ENCODE measurements at places on chromosomes 3 and 15.
A peak's percentile ranks its signal among the peaks of the same experiment; 100 is the strongest.

- no peak for DNase-seq
Observed at GRCh38 chr15:93042691-93043378, 46.2 kb downstream of the RGMA start.

GRCh38 chr3:71258116-71258515, 325.4 kb downstream of the FOXP1 start:
- DNase-seq = no peak

DNA sequence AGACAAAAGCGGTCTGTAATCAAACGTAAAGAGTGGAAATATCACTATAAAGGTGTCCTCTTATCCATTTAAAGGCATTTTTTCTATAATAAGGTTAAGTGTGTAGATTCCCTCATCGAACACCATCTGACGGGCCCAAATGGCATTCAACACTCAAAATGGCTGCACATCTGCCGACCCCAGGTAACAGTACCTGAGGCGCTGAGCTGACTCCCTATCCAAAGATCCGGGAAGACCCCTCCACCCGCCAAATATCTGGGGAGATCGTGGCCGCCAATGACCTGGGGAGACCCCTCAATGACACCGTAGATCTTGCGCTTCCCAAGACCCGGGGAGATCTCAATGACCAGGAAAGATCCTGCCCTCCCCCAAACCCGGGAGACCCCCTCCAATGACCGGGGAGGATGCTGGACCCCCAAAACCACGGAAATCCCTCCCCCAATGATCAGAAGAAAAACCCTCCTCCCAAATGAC, 476 bp downstream of the IP6K2 start:
- no peak for DNase-seq

DNA sequence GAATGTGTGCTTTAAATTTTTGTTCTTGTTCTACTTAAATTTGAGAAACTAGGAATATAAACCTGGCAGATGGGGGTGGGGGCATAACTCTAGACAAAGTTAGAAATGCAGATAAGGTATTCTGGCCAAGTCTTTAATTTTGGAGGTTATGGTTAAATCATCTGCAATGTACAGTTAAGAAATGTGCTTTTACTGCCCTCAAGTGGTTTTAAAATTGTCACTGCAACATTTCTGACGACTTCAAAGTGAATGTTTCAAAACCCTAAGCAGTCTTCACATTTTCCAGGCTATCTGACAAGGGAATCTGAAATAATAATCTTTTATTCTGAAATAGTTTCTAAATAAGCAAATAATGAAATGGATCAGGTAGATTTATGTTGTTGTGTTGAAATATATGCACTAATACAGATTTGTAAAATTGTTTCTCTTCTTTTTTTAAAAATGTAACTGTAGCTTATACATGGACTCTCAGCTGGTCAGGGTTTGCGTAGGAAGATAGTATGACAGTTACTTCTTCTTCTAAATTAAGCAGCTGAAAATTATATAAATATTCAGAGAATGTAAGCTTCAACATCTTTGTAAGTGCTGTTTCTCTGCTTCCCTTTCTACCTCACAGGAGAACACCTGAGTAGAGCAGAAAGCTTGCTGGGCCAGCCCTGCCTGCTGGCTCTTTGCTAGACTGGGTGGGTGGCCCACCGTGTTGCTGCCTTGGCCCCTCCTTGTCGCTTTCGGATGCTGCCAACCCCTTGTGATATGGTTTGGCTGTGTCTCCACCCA, 45.0 kb downstream of the SUCNR1 start:
- DNase-seq = peak; percentile 60

GRCh38 chr3:175257123-175257522, 398.0 kb downstream of the NAALADL2 start:
- DNase-seq = no peak

DNA sequence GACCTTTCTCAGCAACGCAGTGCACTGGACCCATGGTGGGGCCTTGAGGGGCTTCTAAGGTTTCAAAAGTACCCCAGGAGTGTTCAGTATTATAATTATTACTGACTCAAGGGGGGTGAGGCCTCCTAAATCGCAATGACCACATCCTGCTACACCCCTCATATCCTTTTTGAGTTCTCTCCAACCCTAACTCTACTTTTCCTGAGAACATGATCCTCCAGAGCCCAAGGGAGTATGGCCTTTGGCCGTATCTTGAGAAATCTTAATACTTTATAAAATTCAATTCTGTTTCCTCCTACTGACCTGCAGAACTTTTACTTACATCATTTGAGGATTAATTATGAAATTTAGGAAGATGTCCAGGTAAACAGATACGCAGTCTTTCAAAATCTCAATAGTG, 30.4 kb upstream of the RARRES1 start:
- no peak for DNase-seq

- no peak for DNase-seq
Observed at GRCh38 chr15:58627701-58628100, 121.8 kb downstream of the ADAM10 start.

- DNase-seq = no peak
Observed at GRCh38 chr15:89075101-89075640, 13.1 kb upstream of the ABHD2 start.

- peak; percentile 47 for DNase-seq
Observed at GRCh38 chr15:43376017-43376705, 5.3 kb downstream of the TUBGCP4 start.

DNA sequence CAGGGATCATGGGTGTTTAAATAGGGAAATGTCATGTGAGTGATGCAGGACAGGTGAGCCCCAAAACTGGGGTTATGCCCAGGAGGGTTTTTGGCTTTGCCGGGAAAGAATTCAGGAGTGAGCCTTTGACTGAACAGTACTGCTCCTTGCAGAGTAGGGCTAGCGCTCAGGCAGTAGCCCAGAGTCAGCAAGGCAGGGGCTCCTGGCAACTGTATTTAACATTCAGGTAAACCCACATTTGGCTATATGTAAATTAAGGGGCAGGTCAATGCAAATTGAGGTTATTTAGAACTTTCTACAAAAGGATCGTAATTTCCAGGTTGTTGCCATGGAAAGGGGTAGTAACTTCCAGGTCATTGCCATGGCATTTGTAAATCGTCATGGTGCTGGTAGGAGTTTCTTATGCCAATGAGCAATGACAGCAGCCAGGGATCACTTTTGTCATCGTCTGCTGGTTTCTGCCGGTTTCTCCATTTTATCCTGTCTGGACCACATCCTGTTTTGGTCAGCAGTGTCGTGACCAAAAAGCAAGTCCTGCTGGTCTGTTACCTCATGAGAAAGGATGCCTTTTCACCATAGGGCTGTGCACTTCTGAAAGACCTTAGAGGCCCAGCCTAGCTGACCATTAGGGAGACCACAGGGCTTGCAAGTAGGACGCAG, 24.3 kb downstream of the MTHFS start:
- no peak for DNase-seq

DNA sequence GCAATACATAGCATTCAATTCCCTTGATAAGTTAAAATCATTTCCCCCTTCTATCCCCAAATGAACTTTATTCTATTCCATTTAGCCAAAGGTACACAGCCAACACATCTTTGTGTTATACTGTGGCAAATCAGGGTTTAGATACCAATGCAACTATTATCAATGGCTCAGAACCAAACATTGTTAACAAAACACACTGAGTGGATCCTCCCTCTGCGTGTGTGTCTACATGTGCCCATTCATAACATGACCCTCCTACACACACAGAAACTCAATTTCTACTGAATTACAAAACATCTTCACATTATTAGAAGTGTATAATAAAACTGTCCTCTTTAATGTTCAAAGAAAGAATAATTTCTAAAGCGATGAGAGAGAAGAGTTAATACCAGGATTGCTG, 1.3 kb downstream of the TTBK2 start:
- no peak for DNase-seq

- DNase-seq = no peak
Observed at GRCh38 chr15:100020614-100021013, 287.4 kb upstream of the LYSMD4 start.

DNA sequence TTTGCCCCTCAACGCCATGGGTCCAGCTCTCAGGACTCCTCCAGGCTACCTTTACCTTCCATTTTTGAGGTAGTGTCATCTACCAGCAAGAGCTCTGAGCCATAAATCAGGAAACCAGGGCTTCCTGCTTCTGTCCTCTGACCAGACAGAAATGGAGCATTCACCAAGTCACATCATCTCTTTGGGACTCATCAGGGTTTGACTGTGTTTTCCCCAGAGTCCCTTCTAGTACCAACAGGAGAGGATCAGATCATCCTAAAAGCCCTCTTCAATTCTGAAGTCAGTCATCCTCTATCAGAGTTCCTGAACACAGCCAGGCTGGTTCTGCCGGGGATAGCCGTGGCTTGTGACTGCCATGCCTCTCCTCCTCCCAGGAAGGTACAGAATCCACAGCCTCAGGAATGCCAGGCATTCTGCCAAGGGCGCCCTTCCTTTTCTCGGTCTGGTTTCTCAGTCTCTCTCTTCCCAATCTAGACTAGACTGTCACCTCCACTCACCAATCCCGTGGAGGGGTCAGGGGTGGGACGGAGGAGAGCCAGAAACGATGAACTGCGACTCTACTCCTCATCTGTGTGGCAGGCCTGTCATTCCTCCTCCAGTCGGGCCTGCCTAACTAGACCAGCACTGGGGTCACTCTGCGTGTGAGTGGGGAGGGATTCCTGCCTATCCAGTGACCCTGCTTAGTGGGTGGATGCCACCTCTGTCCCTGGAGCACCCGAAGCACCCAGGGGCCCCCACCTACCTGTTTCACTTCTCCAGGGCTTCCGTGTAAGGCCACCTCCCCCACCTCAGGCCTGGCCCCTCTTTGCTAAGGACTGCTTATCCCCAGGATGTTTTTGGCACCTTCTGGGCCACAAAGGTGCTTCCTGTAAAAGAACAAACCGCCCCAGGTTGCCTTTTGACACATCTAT, 30.9 kb downstream of the CCNL1 start:
- DNase-seq = peak; percentile 32

DNA sequence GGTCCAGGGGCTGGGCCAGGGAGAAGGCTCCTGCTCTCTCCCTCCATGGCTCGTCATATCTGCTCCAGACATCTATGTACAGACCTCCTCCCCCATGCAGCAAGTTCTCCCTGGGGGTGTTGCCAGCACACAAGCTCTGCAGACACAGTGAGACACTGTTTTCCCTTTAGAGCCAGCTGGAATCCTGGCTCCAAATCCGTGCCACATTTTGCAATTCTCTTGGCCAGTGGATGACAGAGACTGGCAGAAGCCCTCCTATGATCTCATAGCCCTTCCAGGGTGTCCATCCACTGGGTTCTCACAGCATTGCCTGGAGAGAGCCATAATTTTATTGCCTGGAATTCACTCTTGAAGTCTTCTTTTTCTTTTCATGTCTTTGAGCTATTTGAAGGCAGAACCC, 203.9 kb downstream of the TLE3 start:
- no peak for DNase-seq

GRCh38 chr3:102444101-102444500, 9.3 kb downstream of the ZPLD1 start:
- no peak for DNase-seq

GRCh38 chr3:138435840-138436239, 1.4 kb downstream of the ESYT3 start:
- DNase-seq = no peak

- no peak for DNase-seq
Observed at GRCh38 chr3:40120806-40121205, 188.7 kb upstream of the EIF1B start.

DNA sequence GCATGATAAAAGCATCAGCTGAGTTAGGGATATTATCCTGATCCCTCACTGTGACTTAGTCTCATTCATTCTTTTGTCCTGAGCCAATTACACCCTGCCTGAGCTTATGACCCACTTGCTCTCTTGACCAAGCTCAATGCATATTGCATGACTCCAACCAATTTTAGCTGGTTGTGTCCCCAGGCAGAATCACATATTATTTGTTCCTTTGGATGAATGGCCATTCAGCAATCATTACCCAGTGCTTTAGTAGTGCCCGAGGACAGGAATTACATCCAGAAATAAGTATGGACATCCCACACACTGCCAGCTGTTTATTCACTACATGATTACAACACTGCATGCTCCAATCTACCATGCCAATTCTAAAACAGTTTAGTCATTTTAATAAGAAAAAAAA, 322.5 kb downstream of the ZBBX start:
- no peak for DNase-seq

GRCh38 chr3:143951351-143951971, 20.2 kb upstream of the DIPK2A start:
- peak; percentile 39 for DNase-seq

DNA sequence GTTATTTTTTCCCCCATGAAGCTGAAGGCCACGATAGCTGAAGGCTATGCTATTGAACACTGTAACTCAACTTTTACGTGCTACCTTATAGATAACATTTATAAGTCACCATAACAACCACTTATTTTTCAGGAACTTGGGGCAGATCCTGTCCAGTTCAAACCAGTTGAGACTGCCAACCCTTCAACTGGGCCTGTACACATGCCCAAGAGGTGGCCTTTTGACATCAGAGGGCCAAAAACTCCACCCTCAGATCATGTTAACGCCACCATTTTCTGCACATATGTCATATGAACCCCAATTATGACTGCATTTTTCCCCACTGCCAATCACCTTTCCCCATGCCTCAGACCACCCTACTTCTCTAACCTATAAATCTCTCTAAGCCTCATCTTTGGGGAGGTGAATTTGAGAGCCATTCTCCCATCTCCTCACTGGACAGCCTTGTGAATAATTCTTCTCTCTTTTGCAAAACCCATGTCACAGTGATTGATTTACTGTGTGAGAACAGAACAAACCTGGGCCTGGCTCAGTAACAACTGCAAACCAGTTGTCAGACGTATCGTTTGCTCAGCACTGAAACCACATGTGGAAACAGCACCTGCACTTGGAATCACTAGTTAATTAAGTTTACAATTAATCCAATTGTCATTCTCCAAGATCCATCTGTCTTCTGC, 42.5 kb downstream of the ZNF445 start:
- no peak for DNase-seq

DNA sequence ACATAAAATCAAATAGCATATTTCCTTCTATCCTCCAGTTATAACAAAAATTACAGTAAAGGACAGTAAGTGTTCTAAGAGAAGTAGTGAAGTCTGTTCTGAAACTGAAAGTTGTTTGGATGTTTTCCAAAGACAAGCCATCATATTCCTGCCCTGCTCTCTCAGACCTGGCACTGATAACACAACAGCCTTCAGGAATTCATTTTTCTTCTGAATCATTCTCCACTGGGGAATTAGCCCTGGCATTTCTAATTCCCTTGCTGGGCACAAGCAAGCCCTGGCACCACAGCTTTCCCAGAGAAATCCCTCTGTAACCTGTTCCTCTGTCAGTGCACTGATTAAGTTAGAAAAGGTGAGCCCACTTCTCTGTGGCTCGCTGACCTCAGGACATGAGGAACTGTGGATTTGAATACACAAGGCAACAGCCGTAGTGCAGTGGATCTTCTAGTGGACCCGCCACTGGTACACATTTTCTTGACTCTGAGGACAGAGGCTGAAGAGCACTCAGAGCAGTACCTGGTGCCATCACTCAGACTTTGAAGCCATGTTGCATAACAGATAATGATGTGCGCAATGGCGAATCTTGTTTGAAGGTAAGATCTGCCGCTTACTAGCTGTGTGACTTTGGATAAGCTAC, 61.6 kb downstream of the WWTR1 start:
- DNase-seq = no peak

GRCh38 chr15:78129077-78129750, 2.0 kb downstream of the CIB2 start:
- no peak for DNase-seq
